Naive thymus-derived CD4-positive, alpha-beta T cell (primary cell): ENCODE measurements at places on chromosomes 3 and 15. TPM values are rescaled to one million over a fixed set of nuclear protein-coding genes. Genes with fewer than 3 reads are reported as not detected.

GRCh38 chr3:78857494-78858111 is 910.2 kb downstream of the ROBO1 start:
- DNase-seq, result no peak

The GABRA5 gene
- not detected for total RNA-seq

DNA sequence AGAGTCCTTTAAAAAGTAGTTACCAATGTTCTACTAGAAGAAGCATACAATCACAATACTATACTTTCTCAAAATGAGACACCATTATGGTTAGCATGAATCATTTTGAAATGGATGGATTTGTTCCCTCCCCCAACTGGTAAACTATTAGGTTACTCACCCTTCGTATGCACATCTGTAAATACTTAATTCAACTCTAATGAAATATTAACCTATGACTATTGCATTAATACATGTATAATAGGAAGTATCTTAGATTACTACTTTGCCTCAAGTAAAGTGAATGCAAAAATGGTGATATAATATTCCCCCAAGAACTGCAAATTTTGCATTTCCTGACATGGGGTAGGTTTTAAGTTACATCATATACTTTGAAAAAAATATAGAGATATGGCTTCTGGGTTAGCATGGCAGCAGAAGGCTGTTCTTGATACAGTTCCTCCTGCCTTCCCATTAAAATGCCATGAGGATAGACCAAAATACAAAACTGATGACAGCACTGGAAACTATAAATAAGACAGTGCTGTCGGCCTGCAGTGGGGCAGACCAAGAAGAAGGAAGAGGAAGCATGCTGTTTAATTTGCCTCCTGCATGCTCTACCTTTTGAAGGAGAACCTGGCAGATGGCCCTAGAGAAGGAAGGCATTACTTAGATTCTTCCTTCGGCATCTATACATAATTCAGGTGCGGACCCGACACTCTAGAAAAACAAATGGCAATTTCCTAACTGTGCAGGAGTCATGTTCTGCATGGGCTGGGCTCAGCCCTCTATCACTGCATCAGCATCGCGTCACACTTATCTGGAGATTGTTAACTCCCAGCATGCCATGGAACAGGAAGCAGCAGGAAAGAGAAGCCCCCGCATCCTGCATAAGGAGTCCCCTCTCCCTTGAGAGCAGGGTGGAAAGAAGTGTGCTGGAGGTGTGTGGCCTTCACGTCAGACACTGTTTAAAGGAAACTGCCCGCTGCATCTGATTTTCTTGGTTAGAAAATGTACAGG is 41.8 kb upstream of the NEO1 start:
- DNase-seq, result no peak

The CSPG4 gene
- not detected in 2 replicates for total RNA-seq

The ADAMTS17 gene
- total RNA-seq, result 3.2 TPM

- no peak for DNase-seq
These were observed 1491.0 kb downstream of the SI start for GRCh38 chr3:163587342-163587741.

DNA sequence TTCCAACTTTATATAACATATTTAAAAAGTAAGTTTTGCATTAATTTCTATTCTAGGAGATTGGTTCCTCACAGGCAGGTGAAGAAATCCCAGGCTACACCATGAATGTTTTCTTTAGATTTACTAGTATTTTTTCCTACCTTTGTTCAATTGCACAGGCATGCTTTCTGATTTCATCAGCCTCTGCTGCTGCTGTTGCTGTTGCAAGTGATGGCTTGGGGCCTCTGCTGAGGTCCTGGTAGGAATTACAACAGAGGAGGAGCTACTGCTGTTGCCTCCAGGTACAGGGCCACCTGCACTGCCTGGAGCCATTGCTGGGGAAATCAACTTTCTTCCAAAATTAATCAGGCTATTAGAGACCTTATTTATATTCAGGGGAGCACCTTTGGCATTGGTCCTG is 353.3 kb downstream of the PLCL2 start:
- no peak for DNase-seq

- no peak for DNase-seq
These were observed 843.2 kb downstream of the CADM2 start for GRCh38 chr3:85801955-85802354.

- DNase-seq, result no peak
These were observed 20.6 kb downstream of the NPAP1 start for GRCh38 chr15:24696201-24696600.

GRCh38 chr15:47484059-47484458 is 233.2 kb upstream of the SEMA6D start:
- DNase-seq, result no peak

The GPR62 gene
- total RNA-seq, result not detected in 2 replicates

The P2RY14 gene
- total RNA-seq, result 0.27 TPM

DNA sequence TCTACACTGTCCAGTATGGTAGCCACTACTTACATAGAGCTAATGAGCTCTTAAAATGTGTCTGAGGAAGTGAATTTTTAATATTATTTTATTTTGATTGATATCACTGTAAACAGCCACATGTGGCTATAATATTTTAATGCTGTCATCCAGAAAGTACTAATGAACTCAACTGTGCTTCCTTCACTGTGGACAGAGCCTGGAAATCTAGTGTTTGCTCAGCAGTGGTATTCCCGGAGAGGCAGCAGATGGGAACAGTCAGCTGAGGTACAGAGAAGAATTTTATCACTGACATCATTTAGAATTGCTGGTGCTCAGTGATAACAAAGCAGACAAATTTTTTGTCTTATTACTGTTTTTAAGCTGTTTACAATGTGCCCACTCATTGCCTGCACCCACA is 68.7 kb upstream of the ACP3 start:
- DNase-seq, result no peak

The CLRN1 gene
- not detected for total RNA-seq

DNA sequence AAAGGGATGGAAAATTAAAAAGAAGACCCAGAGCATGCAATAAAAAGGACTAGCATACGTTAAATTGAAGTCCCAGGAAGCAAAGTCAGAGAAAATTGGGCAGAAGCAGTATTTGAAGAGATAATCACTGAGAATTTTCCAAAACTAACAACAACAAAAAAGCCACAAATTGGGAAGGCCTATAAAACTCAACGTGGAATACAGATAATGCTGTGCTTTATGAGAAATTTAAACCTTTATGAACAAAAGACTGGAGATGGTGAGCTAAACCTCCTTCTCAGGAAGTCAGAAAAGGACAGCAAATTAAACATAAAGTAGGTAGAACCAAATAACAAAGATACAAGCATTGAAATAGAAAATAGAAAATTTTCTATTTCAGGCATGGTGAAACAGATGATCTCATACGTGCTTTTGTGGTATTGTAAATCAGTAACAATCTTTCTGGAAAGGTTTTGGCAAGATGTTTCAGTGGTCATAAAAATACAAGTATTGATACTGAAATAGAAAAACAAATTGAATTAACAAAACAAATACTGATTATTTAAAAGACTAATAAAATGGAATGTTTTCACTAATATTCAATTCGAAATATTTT is 55.6 kb downstream of the LYSMD4 start:
- DNase-seq, result no peak

The CCDC33 gene
- total RNA-seq, result not detected in 2 replicates
